Epithelial cell of esophagus (primary cell): ENCODE measurements at places on chromosomes 5 and 9.

DNA sequence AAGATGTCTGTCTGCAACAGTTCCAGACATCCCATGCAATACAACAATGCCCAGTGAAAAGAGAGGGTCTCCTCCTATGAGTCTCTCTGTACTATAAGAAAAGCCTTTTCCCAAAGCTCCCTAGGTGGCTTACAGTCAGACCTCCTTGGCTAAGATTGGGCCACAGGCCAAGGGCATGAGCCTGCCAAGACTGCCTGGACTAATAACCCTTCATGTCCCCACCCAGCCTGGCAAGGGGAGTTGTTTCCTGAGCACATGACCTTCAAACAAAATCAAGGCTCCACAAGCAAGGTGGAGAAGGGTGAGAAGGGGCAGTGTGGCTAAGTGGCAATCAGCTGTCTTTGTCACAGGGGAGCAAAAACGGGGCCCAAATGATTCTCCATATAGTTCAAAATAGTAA, 75.6 kb upstream of the ZSWIM6 start:
- no peak for DNase-seq

DNA sequence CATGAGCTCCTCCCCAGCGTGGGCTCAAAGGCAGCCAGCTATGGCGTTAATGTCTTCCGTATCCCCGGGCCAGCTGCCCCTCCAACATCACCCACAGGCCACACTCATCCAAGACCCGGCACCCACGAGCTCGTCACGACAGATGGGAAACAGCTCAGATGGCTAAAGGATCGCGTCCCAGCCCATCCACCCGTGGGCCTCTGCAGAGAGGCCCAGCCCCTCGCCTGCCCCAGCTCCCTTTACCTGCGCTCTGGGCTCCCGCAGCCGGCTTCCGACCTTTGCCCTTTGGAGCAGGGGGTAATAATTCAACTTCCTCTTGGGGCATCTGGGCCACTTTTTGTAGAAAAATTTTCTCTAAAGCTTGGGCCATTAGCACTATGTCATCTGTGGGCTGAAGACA, 16.5 kb downstream of the BRD3 start:
- DNase-seq, result no peak

DNA sequence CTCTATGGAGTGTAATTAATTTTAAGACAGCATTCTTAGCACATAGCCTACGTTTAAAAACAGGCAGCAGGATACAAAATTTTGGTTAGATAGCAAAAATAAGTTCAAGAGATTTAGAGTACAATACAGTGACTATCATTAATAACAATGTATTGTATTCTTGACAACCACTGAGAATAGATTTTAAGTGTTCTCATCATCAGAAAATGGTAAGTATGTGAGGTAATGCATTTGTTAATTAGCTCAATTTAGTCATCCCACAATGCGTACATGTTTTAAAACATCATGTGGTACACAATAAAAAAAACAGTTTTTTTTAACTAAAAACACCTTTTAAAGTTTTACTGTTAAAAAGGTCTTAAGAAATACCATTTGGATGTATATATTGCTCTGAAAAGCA, 94.2 kb downstream of the MUSK start:
- DNase-seq, result no peak

DNA sequence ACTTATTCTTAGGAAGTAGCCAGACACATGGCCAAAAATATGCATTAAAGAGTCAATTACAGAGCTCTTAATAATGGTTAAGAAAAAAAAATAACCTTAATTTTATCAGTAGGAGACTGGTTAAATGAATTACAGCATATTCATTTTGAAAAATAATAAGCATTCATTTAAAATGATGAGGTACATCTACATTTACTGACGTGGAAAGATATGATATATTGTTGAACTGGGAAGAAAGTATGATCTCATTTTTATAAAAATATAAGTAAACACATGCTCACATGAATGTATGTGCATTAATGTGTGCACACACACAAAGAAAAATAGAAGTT, 250.3 kb downstream of the ENC1 start:
- no peak for DNase-seq

DNA sequence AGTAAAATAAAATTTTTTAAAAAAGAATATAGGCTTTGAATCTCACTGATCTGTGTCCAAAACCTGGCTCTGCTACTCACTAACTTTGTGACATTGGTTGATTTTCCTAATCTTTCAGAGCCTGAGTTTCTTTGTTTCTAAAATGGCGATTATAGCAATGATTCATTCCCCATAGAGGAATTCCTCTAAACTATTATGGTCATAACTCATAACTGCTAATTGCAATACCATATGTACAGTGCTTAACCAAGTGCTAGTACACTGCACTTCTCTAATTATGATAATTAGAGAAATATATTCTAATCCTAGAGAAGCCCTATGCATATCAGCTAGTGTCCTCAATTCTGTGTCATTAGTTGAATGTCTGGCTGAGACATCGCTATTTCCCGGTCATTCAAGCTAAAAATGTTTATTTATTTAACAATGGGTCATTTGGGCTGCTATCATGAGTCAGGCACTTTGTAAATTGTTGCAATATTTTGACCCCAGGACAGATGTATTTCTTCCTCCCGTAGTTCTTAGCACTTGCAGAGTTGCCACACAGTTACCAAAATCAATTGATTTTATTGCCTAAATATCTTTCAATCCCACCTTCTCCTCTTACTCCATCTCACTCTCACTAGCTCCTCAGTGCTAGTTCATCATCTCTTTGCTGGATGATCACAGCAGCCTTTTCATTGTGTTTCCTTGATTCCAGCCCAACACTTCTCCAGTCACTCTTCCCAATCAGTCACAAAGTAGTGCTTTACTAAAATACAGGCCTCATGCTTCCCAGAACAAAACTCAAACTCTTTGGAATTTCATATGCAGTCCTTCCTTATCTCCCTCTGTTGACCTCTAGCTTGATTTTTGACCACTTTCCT, 200.9 kb upstream of the PAPPA start:
- peak; percentile 46 for DNase-seq

- DNase-seq, result no peak
Measured at GRCh38 chr5:100898504-100899346, 4.4 kb downstream of the ST8SIA4 start.

GRCh38 chr5:589588-589987, 22.6 kb upstream of the CEP72 start:
- DNase-seq, result no peak

DNA sequence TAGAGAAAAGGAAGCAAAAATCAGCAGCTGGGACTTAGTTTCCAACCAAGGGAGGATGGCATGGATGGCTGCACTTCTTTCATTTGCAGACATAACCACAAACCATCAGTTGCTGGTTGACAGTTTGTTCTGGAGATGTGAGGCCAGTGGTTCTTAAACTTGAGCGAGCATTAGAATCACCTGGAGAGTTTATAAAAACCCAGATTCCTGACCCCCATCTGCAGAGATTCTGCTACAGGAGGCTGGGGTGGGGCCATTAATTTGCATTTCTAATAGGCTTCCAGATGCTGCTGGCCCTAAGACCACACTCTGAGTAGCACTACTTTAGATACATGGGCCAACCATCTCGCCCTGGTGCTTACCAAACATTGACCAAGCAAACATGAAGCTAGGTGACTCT, 60.8 kb downstream of the MARCHF3 start:
- DNase-seq, result no peak

GRCh38 chr5:149526845-149527590, 24.2 kb downstream of the CSNK1A1 start:
- DNase-seq, result no peak

DNA sequence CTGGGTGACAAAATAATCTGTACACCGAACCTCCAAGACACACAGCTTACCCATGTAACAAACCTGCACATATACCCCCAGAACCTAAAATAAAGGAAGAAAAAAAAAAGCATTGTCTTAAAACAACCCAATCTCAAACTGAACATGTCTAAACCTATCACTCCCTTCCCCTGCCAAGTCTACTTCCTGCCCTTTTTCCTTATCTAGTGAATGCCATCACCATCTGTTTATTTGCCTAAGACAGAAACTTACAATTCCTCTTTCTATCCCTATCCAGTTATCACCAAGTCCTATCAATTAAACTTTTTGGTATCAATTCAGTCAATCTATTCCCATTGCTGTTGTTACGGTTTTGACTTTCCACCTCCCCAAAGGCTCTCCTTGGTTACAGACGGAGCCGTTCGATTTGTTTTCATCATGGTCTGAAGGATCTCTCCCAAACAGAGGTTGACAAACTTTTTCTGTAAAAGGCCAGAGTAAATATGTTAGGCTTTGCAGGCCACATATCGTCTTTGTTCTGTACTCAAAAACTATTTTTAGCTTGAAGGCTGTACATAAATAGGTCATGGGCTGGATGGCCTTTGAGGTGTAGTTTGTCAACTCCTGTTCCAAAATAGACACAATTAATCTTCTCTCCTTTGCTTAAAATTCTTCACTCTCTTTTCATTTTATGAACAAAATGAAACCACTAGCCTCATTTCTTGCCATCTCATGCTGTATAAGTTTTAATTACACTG, 12.1 kb downstream of the NOL8 start:
- DNase-seq, result peak; percentile 65

GRCh38 chr9:4788703-4789102, 4.0 kb upstream of the RCL1 start:
- peak; percentile 83 for DNase-seq

DNA sequence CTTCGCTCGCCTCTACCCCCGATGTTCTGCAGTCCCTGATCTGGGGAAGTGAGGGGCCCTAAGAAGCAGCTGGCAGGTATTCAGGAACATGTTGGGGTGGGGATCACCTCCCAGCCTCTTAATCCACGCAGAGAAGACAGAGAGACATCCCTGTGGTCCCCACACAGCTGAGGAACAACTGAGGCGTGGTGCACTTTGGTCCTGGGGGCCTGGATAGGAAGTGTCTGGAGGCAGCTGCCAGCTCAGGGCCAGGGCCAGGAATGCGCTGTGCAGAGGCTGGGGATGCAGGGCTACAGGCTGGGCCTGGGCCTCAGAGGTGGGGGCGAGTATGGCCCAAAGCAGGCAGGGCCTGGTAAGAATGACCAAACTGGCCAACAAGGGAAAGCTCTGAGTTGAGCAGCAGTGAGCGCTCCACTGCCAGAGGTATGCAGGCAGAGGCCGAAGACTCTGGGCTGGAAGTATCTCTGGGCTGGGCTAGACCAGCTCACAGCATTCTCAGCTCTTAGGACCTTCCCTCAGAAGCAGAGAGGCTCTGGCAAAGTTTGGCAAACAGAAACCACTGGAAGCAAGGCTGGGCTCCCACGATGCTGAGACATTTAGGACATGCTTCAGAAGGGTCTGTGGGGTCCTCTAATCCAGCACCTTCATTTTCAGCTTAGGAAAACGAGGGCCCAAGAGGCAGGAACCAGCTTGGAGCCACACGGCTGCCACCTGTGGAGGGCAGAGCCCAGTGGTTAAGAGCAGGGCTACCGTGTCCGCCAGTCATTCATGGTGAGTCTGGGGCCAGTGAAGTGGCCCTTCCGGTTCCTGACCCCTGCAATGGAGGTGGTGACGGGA, 174.4 kb downstream of the GAPVD1 start:
- no peak for DNase-seq
